ENCODE measurements at places on chromosomes 4 and X.

DNA sequence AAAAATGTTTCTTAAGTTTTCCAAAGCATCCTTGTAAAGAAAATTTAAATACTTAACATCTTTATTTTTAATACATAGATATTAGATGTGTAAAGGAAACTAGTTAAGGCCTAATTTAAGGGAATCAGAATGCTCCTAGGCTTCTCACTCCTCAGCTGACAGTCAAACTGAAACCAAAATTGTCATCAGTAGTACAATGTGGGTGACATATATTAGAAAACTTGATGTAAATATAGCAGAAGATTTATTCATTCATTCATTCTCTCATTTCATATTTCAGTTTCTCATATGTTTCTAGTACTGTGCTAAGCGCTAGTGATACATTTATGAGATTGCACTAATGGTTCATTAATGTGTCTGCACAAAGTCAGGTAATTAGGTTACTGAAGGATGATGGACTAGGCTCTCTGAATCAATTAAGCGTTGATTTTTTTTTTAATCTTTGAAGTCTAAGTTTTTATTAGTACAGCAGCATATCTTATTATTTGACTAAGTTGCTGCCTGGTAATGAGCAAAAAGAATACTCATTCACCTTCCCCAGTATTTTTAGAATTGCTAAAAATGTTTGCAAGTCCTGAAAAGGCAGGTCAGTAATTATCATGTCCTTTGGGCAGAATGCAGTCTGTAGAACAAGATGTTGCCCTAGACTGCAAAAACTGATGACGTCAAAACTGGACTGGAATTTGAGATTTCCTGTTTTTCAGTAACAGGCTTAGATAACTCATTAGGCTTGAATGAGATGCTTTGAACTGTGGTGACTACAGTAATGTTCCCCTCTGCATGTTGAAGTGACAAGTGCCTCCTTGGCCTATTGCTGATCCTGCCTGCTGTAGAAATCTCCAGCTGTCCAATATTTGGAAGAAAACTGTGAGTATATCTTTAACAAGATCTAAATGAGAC lies 128.7 kb downstream of the ARHGAP24 start:
- no peak for DNase-seq

DNA sequence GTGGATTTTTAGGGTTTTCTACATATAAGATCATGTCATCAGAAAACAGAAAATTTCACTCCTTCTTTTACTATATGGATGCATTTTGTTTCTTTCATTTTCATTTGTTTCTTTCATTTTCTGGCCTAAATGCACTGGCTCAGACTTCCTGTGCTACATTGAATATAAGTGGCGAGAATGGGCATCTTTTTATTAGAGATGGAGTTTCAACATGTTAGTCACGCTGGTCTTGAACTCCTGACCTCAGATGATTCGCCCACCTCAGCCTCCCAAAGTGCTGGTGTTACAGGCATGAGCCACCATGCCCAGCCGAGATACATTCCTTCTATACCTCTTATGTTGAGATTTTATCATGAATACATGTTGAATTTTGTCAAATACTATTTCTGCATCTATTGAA lies 61.8 kb downstream of the BRWD3 start:
- no peak for DNase-seq

GRCh38 chr4:110634350-110635162 lies 11.7 kb upstream of the PITX2 start:
- no peak for DNase-seq

DNA sequence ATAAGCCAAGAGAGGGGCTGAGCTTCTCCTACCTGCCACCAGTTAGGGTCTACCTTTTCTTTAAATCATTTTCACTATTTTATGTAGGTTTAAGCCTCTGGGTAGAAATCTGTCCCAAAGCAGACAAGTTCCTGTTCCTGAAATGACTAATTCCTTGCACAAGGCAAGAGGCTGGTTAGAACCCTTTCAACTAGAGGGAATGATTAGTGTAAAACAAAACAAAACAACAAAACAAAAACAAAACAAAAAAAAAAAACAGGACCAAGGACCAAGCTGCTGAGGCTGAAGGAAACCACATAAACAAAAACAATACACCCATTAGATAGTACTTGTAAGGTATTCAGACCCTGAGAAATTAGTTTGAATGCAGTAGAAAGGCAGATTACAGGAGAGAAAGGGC lies 62.7 kb downstream of the MAML3 start:
- DNase-seq: no peak

DNA sequence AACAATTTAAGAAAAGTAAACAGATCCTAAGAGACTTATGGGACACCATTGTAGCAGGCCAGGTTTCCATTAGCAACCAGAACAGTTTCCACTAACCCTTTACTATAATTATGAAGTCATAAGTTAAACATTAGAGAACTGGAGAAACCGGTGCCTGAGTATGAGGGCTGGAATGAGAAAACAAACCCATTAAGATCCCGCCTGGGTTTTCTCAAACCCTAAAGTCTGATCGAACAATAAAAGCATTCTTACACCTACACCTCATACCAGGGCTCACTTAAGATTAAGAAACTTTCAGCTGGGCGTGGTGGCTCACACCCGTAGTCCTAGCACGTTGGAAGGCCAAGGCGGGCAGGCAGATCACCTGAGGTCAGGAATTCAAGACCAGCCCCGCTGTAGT lies 13.7 kb upstream of the DHX15 start:
- no peak for DNase-seq

- DNase-seq: no peak
Measured at GRCh38 chr4:109675843-109676242, 27.4 kb downstream of the CASP6 start.

DNA sequence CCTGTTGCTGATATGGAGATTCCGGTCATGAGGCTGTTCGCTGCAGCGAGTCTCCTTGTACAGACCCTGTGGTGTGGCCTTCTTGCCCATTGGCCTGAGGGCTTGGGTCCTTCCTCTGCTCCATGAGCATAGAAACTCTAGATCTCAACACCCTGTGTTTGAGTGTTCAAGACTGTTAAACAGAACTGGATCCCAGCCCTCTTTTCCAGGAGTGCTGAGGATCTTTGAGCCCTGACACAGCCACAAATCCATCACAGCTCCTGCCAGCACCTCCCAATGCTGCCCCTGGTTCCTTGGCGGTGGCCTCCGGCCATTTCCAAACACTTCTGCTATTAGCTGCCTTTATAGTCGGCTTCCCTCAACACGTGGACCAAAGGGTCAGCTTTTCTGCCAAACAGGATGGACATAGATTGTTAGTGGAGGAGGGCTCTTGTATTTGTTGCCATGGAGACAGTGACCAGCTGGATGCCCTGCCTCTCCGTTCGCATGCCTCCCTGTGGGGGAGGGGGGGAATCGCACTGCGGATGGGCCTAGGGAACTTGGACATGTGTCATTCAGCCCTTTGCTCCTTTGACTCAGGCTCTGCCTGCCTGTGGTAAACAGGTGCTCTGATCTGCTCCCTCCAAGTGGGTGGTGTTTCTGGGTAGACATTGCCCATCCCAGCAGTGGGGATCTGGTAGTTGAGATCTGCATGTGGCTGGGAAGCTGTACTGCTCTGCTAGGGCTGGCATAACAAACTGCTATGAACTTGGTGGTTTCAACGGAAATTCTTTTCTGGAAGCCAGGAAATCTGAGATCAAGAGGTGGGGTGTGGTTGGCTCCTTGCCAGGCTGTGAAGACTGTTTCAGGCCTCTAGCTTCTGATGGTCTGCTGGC lies 6.9 kb upstream of the WDR1 start:
- no peak for DNase-seq

DNA sequence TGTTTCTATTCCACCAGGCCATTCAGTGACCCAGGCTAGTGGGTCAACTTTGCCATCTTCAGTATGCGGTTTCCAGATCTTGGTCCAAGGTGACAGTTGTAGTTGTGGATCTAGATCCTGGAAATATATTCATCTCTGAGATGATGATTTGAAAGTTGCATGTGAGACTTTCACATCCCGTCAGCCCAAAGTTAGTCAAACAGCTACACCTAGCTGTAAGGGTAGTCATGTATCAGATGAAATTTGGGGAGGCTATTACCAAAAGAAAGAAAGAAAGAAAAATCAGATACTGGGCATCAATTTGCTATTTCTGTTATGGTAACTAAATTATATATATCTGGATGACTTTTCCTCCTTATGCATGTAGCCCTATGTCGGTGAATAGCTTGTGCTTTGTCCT lies 259.4 kb upstream of the ARX start:
- DNase-seq: no peak

DNA sequence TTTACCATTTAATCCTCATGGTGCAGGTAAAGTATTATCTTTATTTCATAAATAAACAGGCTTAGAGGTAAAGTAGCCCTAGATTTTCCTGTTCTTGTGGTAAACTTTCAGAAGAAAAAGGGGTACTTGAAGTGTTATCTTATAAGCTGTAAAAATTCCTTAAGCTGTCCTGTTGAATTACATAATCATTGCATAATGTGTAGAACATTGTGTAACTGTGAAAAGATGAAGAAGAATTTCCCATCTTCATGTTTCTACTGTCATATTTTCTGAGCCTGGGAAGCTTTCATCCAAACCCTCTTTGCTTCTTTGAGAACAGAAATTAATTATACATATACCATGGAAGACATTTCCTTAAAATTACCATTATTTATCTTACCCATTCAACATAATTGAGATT lies 90.5 kb downstream of the ELOVL6 start:
- no peak for DNase-seq

DNA sequence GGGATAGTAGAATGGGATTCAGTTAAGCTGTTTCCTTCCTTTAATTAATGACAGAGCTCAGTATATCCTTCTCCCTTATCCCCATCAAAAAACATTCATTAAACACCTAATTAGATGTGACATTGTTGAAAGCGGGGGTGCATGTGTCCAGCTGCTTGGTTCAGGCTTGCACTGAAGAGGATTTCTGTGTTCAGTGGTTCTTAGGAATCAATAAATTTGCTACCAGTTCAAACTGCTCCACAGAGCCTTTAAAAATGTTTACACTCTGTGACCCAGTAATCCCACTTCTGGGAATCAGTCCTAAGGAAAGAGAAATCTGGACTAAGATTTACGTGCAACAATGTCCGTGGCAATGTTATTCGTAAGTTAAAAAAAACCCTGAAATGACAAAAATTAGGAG lies 7.2 kb upstream of the TMEM255A start:
- DNase-seq: no peak
